ENCODE measurements at places on chromosomes 3 and 15.

DNA sequence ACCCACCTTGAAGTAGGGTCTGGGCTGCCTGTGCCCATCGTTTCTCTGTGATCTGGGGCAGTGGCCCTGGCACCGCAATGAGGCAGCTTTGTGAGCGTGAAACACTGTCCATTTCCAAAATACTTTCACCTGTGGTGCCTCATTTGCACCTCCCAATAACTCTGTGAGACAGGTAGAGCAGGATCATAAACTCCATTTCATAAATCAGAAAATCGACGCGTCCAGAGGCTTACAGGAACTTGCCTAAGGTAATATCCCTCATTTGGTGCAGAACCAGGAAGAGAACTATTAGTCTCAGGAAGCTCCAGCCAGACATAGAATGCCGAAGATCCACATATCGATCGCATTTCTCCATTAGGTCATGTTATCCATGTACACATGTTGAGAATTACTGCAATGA lies 38.2 kb upstream of the SEMA4B start:
- DNase-seq: no peak

DNA sequence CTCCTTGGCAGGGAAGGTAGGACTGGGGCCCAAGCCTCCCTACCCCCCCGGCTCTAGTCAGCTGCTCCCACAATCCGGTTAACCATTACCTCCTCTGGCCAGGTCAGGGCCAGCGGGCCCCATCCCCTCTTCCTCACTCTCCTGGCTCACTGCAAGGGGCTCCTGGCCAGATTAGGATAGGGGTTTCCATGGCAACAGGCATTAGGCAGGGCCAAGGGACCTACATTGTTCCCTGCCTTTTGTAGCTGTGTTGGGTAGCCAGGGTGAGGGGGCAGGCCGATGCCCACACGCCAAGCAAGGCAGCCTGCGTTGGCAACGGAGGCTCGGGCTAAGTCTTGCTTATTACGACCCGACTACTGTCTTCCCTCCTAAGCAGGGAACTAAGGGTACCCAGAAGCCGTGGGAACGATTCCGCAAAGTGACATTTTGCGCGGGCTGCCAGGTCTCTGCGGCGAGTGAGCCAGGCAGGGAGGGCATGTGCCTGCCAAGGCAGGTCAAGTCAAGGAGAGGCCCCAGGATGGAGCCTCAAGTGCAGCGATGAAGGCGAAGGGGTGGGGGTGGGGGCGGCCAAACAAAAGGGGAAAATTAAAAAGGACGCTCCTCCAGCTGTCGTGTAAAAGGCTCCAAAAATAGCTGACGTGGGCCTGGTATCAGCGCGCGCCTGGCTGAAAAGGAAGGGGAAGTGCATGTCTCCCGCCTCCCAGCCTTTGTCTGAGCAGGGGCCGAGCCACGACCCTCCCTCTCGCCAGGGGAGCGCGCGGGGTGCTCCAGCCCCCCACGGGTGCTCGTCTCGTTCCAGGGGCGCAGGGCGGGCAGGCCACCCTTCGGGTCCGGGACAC lies 919 bp downstream of the IDH2 start:
- no peak for DNase-seq

DNA sequence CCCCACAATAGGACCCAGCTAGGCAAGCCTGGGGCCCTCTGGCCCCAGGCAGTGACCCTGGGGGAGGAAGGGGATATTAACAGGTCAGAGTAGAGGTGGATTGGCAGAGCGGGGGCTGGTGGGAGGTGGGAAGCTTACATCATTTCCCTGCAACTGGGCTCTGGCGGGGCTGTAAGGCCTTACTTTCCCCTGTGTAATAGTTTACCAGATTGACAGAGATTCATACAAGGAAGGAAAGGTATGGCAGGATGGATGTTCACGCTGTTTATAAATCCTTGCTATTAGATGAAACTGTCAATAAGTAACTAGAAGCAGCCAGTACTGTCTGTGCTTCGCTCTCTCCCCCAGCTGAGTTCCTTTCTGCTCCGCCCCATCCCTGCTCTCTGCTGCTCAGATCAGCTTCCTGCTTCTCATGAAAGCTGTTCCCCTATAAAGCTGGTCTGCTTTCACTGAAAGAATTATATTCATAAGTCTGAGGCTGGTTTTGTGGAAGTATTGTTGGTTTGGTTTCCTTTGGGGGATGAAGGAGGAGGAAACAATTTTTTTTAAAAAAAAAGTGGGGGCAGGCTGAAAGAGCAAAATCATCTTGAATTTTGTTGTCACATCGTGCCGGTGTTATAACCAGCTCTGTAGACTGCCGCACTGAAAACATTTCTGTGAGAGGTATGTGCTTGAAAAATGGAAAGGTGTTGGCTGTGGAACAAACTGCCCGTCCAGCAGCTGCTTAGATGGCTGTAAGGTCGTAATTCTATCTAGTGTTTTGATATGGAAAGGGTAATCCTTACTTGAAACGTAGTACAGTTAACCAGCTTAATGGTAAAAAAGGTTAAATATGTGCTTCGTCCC lies 76.4 kb downstream of the BBX start:
- DNase-seq: peak; percentile 43

DNA sequence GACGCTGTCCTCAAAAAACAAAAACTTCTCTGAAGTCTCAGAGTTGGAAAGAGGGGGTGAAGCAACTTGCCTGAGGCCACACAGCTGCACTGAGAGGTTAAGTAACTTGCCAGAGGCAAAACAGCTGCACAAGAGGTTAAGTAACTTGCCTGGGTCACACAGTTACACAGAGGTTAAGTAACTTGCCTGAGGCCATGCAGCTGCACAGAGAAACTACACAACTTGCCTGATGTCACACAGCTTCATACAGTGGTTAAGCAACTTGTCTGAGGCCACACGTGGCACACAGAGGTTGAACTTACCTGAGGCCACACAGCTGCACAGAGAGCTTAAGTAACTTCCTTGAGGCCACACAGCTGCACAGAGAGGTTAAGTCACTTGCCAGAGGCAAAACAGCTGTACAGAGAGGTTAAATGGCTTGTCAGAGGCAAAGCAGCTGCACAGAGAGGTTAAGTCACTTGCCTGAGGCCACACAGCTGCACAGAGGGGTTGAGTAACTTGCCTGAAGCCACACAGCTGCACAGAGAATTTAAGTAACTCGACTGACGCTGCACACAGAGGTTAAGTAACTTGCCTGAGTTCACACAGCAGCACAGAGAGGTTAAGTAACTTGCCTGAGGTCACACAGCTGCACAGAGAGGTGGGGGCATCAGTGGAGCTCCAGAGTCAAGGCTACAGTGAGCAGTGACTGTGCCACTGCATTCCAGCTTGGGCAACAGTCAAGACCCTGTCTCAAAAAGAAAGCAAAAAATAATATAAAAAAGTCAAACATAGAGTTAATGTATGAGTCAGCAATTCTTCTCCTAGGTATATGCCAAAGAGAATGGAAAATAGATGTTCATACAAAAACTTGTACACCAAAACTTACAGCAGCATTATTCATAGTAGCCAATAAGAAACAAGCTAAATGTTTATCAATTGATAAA lies 12.0 kb upstream of the ACAD9 start:
- no peak for DNase-seq

DNA sequence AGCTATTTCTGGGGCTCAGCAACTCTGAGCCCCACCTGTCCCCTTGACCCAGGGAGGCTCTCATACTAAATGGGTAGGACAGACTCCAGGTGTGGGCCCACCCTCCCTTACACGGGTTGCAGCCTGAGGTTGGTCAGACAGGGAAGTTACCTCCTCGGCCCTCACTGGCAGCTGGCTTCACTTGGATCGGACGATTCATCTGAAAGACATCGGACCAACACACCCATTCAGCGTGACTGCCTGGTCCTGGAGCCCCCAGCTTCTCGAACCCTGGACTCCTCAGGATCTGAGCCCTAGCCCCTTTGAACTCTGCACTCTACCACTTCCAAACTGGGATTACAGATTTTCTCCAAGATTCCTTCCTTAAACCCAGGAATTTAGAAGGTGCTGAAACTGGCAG lies 15.4 kb downstream of the CELF6 start:
- DNase-seq: no peak

GRCh38 chr3:130772129-130772528 lies 25.5 kb upstream of the PIK3R4 start:
- DNase-seq: no peak

DNA sequence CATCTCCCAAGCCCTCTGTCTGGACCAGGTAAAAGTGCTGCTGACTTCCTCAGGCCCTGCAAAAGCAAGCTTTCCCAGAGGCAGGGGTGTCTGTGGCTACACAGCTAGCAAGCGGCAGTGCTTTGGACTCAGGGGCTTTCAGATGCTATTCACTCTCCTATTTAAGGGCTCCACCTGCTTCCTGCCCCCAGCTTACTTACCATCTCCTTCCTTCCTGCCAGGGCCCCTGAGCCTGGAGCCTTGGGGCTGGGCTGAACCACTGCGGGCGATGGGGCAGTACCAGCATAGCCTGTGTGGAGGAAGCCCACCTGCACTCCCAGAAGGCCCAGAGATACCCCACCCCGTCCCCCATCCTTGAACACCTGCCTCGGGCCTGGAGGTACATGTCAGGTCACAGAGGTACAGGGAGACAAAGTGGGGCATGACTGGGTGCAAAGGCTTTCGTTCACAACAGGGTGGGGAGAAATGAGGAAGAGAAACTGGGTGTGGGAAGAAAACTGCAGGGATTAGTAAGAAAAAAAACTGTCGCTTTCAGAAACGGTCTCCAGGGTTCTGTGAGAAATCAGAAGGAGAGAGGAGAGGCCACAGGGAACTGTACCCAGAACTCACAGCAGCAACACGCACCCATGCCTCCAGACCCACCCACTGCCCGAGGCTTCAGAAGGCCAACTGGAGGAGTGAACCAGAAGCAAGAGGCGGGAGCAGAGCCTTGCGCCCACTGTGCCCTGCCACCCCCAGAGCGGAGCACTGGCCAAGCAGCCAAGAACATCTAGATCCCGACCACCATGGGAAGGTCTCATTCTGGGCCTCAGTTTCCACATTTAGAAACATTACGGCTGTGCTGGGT lies 49.5 kb downstream of the CCDC12 start:
- DNase-seq: no peak

GRCh38 chr15:68584756-68585573 lies 6.2 kb downstream of the CORO2B start:
- DNase-seq: no peak

DNA sequence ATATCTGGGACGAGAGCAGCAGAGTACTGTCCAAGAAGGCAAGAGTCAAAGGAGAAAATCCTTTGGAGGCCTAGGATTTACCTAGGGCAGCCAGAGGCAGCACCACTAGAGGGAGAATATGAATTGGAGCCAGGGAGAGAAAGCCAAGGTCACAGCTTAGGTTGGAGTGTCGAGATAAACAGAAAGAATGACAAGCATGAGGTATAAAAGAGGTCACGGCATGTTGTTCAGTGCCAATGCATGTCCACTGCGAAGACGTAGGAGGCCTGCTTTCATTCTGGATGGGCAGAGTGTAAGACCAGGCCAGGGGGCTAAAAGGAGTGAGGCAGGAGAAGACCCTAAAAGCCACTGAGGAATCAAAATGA lies 47.2 kb downstream of the THBS1 start:
- DNase-seq: peak; percentile 18

- no peak for DNase-seq
Observed at GRCh38 chr3:20057612-20058180, 17.4 kb downstream of the KAT2B start.

DNA sequence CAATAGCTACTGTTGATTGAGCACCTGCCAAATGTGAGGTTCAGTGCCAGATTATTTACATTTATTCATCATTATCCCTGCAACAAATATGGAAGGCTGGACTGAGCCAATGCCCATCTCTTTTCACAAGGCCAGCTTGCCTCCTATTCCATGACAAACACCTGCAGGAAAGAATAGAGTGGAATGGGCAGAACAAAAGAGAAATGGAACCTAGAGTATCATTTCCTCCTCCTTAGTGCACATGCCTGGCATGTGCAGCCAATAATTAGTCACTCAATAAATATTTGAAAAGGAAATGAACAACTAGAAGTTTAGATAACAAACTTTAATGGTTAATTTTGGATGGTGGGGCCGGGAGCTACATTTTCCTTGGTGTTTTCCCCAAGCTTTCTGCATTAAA lies 61.4 kb upstream of the MYRIP start:
- no peak for DNase-seq

DNA sequence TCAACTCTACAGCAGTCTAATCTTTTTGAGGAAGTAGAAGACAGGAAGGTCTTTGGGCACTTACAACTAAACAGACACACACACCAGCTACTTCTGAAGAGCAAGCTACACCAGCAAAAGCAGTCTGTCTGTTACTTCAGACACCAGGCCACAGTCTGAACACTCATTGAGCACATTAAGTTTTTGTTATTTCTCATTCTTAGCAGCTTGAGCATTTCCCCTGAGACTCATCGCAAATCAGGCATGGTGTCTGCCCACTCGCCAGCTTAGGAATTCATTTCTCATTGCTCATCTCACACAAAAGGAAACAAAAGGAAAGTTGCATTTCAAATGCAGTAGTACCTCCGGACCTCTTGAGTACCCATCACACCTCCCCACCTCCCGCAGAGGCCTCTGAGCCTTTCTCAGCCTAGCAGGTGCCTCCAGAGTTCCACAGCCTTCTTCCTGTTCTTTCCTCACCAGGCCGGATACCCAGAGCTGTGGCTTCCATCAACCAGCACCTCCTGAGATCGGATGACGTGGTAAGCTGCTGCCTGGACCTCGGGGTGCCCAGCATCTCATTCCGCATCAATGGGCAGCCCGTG lies 302.0 kb downstream of the RYR3 start:
- no peak for DNase-seq

- DNase-seq: no peak
Observed at GRCh38 chr3:66215106-66215505, 5.7 kb upstream of the SLC25A26 start.

All from SK-MEL-5 (cell line).